PC-3 (cell line): ENCODE measurements at places on chromosomes 2 and 18. TPM values are rescaled to one million over a fixed set of nuclear protein-coding genes. Genes with fewer than 3 reads are reported as not detected.
A peak's percentile ranks its signal among the peaks of the same experiment; 100 is the strongest.

TIMM21 gene
- total RNA-seq = 106 and 120 TPM in 2 replicates

DTNA gene
- total RNA-seq = 7.8 and 11.6 TPM in 2 replicates

KCNIP3 gene
- 13.3 and 19.1 TPM in 2 replicates for total RNA-seq

GRCh38 chr2:37658682-37659081 lies 12.8 kb downstream of the CDC42EP3 start:
- H3K4me1 ChIP-seq = no peaks in the 10 kb centered on the region
- no peak overlapping the region for H3K4me3 ChIP-seq
- peaks cover 11% of the 10 kb centered on the region for H3K36me3 ChIP-seq
- H3K27ac ChIP-seq = no peak overlapping the region
- H3K27me3 ChIP-seq = no peaks in the 10 kb centered on the region

GRCh38 chr2:8239531-8240088 lies 442.2 kb upstream of the ID2 start:
- no peak overlapping the region for H3K4me3 ChIP-seq
- no peaks in the 10 kb centered on the region for H3K36me3 ChIP-seq
- H3K4me1 ChIP-seq = no peaks in the 10 kb centered on the region
- DNase-seq = no peak
- H3K27ac ChIP-seq = no peak overlapping the region

- no peak overlapping the region for H3K4me3 ChIP-seq
- H3K27me3 ChIP-seq = no peaks in the 10 kb centered on the region
- DNase-seq = no peak
- no peak overlapping the region for H3K27ac ChIP-seq
- H3K4me1 ChIP-seq = no peaks in the 10 kb centered on the region
- no peaks in the 10 kb centered on the region for H3K36me3 ChIP-seq
Measured at GRCh38 chr2:235091421-235091820, 139.6 kb downstream of the SH3BP4 start.

- no peak for DNase-seq
Measured at GRCh38 chr18:36141576-36141975, 11.9 kb downstream of the ELP2 start.

DNA sequence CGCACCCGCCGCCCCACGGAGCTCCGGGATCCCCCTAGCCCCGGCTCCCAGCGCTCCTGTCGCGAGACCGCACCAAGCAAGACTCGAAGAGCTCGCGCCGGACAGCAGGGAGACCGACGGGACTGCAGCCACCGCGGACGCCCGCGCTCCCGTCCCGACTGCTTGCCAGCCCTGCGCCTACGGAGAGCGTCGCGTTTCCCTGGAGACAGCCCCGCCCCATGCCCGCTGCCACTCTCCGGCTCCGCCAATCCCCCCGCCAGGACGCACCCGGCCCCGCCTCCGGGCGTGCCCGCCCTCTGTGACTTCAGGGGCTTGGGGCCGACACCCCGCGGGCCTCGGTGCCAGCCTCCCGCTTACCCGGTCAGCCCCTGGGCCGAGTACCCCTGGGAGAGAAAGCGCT lies at the start of gene ANKMY1:
TSS of gene ANKMY1 (minus strand) at position 181 of the 400 bp plus-strand sequence. CDS start 653 bp downstream, outside the sequence.
- H3K36me3 ChIP-seq = no peaks in the 10 kb centered on the region; the same call in 1 of the 2 replicates
- peak within 1 kb of the TSS; percentile 46 for H3K4me3 ChIP-seq
- peaks cover 28% of the 10 kb centered on the region for H3K4me1 ChIP-seq
- no peak within 1 kb of the TSS for H3K27ac ChIP-seq
- H3K27me3 ChIP-seq = no peaks in the 10 kb centered on the region

DNA sequence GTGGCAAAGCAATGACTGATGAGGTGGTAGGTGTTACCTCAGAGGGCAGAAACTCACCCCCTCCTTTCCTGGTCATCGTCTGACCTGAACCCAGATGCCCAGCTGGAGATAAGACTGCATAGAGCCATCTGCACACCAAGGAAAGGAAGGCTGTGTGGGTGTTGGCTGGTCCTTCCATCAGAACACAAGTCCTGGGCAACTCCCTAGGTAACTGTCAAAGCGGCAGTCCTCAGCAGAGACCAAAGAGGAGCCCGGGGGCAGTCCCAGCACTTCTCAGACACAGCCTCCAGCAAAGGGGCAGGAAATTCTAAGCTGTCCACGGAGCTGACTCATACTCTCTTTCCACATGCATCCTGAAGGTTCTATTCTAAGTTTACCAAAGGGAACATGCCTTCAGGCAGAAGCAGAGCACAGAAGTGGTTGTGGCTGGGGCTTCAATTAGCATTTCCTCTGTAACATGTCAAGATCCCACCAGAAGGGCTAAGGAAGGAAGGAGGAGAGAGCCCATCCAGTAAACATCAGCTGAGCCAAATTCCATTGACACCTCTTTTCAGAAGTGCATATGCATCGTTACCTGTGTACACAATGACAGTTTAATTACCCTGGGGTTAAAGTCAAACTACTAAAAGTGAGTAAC lies 54.7 kb downstream of the SPRED2 start:
- peaks cover 85% of the 10 kb centered on the region for H3K4me1 ChIP-seq
- 0 out of 2 replicates have a peak overlapping the region, but pooled peaks have one; percentile 0 for H3K4me3 ChIP-seq
- H3K36me3 ChIP-seq = no peaks in the 10 kb centered on the region; the same call in 1 of the 2 replicates
- H3K27me3 ChIP-seq = no peaks in the 10 kb centered on the region
- peak; percentile 90 for DNase-seq
- H3K27ac ChIP-seq = peak overlapping the region; percentile 76

- no peak overlapping the region for H3K27ac ChIP-seq
- no peak for DNase-seq
- peaks cover 53% of the 10 kb centered on the region for H3K4me1 ChIP-seq
- H3K36me3 ChIP-seq = peaks cover 18% of the 10 kb centered on the region; the same call in 1 of the 2 replicates
Measured at GRCh38 chr2:69943843-69944525, 17.4 kb downstream of the ASPRV1 start.

- DNase-seq = peak; percentile 64
- no peaks in the 10 kb centered on the region for H3K27me3 ChIP-seq
- peaks cover 16% of the 10 kb centered on the region for H3K4me1 ChIP-seq
- no peaks in the 10 kb centered on the region for H3K36me3 ChIP-seq
- peak overlapping the region; percentile 51 for H3K27ac ChIP-seq
Measured at GRCh38 chr18:73987247-73987980, 160.2 kb downstream of the FBXO15 start.

- no peaks in the 10 kb centered on the region for H3K27me3 ChIP-seq
- H3K27ac ChIP-seq = no peak overlapping the region
- peak; percentile 56 for DNase-seq
- no peak overlapping the region for H3K4me3 ChIP-seq
- no peaks in the 10 kb centered on the region for H3K4me1 ChIP-seq
- no peaks in the 10 kb centered on the region for H3K36me3 ChIP-seq
Measured at GRCh38 chr2:217204358-217204757, 344.5 kb upstream of the TNP1 start.

DNA sequence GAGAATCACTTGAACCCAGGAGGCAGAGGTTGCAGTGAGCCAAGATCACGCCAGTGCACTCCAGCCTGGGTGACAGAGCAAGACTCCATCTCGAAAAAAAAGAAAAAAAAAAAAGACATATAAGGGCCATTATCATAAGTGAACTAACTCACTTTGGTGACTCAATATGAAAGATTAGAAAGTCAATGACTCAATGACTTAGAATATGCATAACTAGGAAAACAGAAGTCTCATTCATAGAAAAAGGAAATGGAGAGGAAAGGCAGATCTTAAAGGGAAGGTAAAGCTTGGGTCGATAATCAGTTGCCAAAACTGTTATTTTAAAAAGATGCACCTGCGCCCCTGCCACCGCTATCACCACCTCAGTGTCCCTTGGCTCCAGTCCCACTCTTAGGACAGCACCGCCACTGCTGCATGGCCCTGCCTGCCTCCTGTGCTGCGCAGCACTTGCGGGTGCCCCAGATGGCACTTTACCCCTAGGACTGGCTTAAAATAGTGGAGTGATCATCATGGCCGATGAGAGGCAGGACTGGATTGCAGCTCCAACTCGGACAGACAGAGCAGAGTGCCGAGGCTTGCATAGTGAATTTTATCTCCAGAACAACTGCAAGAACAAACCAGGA lies 54.7 kb downstream of the INO80D start:
- no peak overlapping the region for H3K4me3 ChIP-seq
- peaks cover 11% of the 10 kb centered on the region for H3K4me1 ChIP-seq
- peak overlapping the region; percentile 26; the same call in 1 of the 2 replicates for H3K27ac ChIP-seq
- DNase-seq = peak; percentile 70
- H3K27me3 ChIP-seq = no peaks in the 10 kb centered on the region
